ENCODE measurements at places on chromosomes 11 and 22.
A peak's percentile ranks its signal among the peaks of the same experiment; 100 is the strongest.

- DNase-seq: no peak
Observed at GRCh38 chr11:112534208-112534607, 273.5 kb upstream of the PLET1 start.

- DNase-seq: no peak
Observed at GRCh38 chr11:68550485-68550817, 89.9 kb downstream of the PPP6R3 start.

- DNase-seq: no peak
Observed at GRCh38 chr11:29318134-29318845, 698.5 kb downstream of the KCNA4 start.

DNA sequence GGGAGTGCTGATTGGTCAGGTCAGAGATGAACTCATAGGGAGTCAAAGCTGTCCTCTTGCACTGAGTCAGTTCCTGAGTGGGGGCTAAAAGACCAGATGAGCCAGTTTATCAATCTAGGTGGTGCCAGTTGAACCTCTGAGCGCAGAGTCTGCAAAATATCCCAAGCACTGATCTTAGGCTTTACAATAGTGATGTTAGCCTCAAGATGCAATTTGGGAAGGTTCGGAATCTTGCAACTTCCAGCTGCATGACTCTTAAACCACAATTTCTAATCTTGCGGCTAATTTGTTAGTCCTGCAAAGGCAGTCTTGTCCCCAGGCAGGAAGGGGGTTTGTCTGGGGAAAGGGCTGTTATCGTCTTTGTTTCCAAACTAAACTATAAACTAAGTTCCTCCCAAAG is 92.3 kb upstream of the PARVA start:
- no peak for DNase-seq

DNA sequence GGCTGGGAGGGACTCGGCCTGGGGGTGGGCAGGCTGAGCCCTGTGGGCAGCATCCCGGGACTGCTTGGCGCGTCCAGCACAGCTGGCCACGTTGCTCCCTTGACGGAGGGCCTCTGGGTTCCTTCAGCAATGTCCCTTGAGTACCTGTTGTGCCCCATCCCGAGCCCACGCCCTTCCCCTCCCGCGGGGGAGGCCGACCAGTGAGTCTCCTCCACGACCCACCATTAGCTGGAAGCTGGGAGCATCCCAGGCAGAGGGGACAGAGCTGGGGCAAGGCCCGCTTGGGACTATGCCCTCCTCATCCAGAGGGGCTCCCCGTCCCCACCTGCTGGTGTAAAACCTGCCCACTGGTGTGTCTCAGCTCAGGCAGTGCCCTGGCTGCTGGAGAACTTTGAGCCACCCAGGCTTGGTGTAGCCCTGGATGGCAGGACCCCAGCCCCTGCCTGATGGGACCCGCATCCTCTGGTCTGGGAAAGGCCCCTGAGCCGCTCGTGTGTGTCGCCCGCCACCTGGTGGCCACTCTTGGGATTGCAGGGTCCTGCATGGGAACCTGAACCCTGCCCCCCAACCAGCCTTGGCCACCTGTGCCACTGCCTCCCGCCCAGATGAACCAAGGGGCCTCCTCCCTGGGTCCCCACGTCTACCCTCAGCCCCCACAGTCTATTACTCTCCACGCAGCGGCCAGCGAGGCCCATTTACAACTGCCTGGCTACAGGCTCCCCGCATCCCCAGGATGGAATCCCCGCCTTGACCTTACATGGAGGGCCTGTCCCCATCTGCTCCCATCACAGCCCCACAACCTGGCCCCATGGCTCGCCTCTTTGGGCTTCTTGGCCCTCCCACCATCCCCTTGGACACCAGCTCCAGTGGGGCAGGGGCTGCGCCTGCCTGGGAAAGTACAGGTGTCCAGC is 16.6 kb upstream of the ARHGAP8 start:
- DNase-seq: peak; percentile 72

DNA sequence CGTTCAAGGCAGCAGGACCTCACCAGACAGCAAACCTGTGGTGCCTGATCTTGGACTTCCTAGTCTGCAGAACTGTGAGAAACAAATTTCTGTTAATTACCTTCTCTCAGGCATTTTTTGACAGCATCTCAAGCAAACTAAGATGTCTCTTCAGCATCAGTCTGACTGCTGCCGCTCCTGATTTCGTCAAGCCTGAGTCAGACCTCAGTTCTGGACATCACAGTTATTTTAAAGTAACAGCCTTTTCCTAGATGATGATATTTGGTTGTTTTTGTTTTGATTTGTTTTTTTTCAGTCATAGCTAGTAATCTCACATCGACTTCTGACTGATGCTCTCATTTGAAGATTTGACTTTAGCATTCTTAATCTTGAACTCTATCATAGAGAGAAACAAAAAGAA is 71.9 kb downstream of the BLID start:
- DNase-seq: no peak

DNA sequence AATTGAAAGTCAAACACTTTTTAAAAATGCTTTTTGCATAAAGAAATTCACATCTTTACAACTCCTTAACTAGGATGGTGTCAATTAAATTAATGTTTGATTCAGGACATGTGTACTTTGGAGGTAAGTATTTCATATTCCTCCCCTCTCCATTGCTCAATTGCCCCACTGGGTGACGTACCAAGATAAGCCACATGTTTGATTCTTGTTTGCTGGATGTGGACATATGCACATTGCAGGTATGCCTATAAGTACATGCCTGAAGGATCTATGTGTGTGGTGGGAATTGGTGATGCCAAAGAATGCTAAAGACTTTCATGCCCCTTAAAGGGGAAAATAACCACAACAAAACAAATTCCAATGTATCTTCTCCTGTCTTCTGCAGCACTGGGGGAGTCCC is 5.8 kb downstream of the CD44 start:
- no peak for DNase-seq

GRCh38 chr11:97574976-97575665 is 1185.3 kb downstream of the JRKL start:
- DNase-seq: no peak

DNA sequence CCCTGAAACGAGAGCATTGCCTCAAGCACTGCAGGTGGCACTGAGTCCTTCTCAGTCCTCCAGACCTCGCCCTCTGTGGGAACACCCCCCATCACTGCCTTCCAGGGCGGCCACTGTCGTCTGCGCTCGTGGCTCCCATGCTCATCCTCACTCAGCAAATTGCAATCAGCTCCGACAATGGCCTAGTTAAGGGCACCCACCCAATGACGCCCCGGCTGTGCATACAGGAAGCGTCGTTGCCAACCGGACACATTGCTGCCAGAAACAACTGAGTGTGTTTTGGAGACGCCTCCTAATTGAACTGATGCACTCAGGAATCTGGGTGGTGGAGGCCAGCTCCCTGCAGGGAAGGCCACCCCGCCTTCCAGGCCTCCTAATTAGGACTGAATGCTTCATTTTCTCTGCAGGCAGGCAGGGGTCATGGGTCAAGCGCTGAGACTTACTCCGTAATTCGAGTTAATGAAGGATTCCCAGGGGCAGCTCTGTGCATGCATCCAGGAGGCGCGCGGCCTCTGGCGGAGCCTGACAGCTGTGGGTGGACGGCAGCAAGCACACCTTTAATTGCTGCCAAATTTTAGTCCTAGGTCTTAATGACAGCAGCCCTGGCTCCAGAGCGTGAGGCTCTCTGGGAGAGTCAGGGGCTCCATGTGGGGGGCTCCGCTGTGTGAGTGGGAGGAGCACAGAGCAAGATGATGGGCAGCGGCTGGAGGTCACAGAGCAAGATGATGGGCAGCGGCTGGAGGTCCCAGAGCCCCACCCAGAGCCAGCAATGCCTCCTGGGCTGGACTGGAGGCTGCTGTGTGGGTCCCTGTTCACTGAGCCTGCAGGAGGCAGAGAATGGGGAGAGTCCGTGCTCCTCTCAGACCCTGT is 199.0 kb downstream of the BRD1 start:
- no peak for DNase-seq

- no peak for DNase-seq
Observed at GRCh38 chr11:122900587-122901202, 18.1 kb downstream of the JHY start.

DNA sequence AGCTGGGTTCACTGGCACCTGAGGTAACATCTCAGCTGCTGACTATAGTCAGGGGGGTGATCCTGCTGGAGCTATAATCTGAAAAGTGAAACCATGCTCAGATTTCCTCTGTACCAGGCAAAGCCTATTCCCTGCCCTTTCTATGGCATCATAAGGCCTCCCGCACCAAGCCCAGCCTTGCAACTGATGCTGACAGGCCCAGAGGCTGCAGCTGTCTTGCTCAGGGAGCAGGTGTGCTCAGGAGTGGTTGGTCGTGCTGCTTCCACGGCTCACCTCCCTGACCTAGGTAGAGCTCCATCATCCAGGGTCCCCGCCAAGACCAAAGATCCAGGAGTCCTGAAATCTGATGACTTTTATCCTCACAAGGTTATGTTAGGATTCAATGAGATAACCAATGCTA is 121.7 kb downstream of the FEZ1 start:
- DNase-seq: no peak

DNA sequence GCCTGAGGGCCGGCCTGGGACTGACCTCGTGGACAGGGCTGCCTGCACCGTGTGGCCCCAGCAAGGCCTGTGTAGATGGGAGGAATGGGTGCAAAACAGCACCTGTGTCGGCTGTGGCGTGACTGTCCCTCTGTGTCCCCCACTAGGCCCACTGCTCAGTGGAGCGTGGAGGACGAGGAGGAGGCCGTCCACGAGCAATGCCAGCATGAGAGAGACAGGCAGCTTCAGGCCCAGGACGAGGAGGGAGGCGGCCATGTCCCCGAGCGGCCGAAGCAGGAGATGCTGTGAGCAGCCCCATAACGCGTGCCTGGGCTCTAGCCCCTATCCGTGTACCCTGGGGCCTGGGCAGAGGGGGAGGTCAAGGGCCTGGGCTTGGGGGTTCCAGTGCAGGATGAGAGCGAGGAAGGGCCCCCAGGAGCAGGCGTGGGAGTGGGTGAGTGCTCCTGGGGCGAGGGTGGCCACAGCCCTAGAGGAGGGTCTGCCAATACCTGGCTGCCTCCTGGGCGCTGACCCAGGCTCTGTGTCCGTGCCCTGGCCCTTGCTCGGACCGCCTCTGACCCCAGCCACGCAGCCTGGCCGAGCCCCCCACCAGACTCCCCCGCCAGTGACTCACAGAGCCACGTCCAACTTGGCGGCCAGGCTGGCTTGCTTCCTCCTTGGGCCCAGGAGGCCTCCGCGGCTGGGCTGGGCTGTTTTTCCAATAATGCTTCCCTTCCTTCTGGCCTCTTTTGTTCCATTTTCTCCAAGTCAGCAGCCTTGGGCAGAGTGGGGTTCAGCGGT is 11.6 kb downstream of the PRR33 start:
- DNase-seq: no peak

GRCh38 chr11:10640308-10640707 is 53.2 kb downstream of the IRAG1 start:
- no peak for DNase-seq

DNA sequence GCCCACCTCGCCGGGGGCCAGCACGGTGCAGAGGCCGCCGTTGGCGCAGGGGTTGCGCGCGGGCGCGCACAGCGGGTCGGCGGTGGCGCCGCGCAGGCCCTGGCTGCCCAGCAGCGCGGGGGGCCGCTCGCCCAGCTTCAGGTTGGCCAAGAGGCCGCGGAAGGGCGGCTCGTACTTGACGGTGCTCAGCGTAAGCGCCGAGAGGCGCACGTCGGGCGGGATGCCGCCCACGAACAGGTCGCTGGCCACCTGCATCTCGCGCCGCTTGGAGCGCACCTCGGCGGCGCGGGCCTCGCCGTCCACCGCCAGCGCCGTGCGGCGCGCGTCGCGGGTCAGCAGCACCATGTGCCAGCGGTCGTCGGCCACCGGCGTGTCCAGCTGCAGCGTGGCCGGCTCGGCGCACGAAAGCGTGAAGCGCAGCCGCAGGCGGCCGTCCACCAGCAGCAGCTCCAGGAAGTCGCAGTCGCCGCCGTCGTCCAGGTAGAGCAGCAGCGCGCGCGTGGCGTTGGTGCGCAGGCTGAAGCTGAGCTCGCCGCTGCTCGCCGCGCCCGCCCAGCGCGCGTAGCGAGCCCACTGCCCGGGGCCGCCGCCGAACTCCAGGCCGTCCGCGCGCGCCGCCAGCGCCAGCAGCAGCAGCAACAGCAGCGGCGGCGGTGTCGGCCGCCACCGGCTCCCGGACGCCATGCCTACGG is 9.8 kb downstream of the NRXN2 start:
- no peak for DNase-seq

Measured in stimulated activated CD8-positive, alpha-beta memory T cell treated with anti-CD3 and anti-CD28 coated beads, Interleukin-7, amount 100 ng/mL, for 1 hour (primary cell).